ENCODE measurements at places on chromosomes 7 and 10.

DNA sequence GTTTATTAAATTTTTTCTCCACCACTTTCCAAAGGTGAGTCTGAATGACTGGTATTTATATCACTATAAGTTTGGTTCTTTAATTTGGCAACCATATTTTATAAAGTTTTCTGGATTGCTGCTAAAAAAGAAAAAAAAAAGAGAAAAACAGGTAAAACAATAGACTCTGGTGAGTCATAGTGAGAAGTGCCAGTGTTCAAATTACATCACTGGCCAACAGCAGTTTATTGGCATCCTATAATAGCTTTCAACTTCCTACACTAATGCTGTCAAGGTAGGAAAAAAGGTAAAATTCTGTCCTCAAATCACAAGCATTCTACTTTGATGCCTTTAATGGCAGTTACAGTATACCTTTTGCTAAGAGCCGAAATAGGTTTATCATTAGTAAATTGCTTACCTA, 808.8 kb downstream of the GRM8 start:
- DNase-seq: peak; percentile 37

- no peak for DNase-seq
These were observed 42.1 kb downstream of the FAM53B start for GRCh38 chr10:124701881-124702656.

- no peak for DNase-seq
These were observed 132.1 kb upstream of the BTBD16 start for GRCh38 chr10:122138831-122139625.

GRCh38 chr10:79269969-79270368, 77.3 kb upstream of the PPIF start:
- DNase-seq: peak; percentile 33

- no peak for DNase-seq
These were observed 28.7 kb downstream of the WIPI2 start for GRCh38 chr7:5218564-5219360.
